ENCODE measurements at places on chromosomes 3 and 15. TPM values are rescaled to one million over a fixed set of nuclear protein-coding genes. Genes with fewer than 3 reads are reported as not detected.

- DNase-seq = no peak
- H3K4me3 ChIP-seq = no peak overlapping the region
- peak overlapping the region; percentile 35 for H3K27ac ChIP-seq
- no peaks in the 10 kb centered on the region for H3K27me3 ChIP-seq
These were observed 74.7 kb upstream of the ACKR4 start for GRCh38 chr3:132522353-132522752.

The FOXB1 gene
- 0.29 TPM for total RNA-seq

The SLC22A13 gene
- total RNA-seq = 0.27 TPM

The DUOXA2 gene
- not detected for total RNA-seq

The RBPMS2 gene
- total RNA-seq = not detected

All from activated naive CD8-positive, alpha-beta T cell treated with anti-CD3 and anti-CD28 coated beads for 36 hours (primary cell).